ENCODE measurements at places on chromosomes 2 and 18. TPM values are rescaled to one million over a fixed set of nuclear protein-coding genes. Genes with fewer than 3 reads are reported as not detected.

Gene TDRD15
- not detected for total RNA-seq

Gene GKN2
- 1.6 TPM for total RNA-seq

Gene NEU4
- 0.35 TPM for total RNA-seq

Gene FABP1
- total RNA-seq: not detected

Gene FBXO36
- total RNA-seq: 1.4 TPM

Gene SLC23A3
- 1.7 TPM for total RNA-seq

Gene INHBB
- 0.07 TPM for total RNA-seq

Gene KLHL41
- total RNA-seq: not detected

Gene ACADL
- total RNA-seq: 0.32 TPM

DNA sequence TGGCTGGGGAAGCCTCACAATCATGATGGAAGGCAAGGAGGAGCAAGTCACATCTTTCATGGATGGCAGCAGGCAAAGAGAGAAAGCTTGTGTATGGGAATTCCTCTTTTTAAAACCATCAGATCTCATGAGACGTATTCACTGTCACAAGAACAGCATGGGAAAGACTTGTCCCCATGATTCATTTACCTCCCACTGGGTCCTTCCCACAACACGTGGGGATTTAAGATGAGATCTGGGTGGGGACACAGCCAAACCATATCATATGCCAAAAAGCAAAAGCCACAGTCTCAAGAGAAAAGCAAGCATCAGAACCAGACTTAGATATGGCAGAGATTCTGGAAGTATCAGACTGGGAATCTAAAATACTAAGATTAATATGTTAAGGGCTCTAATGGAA is 30.0 kb upstream of the SCRN3 start:
- no peak for DNase-seq

GRCh38 chr2:53220969-53221368 is 546.6 kb upstream of the CHAC2 start:
- DNase-seq: no peak

DNA sequence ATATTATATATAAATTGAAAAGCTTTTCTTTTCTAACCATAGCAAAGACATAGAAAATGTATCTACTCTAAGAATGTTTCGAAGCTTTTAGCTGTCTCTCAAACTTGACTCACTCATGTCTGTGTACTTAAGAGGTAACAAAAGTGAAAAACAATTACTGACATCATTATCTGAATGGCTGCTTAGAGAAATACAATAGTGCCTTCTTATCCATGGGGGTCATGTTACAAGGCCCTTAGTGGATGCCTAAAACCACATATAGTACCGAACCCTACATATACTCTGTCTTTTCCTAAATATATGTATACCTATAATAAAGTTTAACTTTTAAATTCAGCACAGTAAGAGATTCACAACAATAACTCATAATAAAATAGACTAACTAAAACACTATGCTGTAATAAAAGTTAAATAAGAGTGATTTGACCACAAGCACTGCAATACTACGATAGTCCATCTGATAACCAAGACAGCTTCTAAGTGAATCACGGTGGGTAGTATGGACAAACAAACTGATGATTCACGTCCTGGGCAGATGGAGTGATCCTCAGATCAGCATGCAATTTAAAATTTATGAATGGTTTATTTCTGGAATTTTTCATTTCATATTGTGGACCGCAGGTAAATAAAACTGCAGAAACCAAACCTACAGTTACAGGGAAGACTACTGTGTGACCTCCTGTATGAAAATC is 246.2 kb downstream of the XIRP2 start:
- peak; percentile 18 for DNase-seq

DNA sequence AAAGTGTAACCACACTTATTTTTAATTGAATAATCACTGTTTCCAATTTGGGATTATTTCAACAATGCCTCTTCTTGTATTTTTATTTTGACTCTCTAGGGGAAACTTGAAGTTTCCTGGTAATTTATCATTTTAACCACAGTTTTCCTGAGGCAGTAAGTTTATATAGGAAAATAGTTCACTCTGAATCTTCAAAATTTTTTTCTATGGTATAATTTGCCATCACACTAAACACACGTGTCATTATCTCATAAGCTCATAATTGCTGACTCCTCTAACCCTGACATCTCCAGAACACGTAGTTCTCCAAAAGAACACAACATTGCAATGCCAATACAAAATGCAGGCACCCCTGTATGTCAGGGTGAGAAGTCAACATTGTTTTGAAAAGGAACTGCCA is 102.2 kb upstream of the FZD7 start:
- DNase-seq: no peak

DNA sequence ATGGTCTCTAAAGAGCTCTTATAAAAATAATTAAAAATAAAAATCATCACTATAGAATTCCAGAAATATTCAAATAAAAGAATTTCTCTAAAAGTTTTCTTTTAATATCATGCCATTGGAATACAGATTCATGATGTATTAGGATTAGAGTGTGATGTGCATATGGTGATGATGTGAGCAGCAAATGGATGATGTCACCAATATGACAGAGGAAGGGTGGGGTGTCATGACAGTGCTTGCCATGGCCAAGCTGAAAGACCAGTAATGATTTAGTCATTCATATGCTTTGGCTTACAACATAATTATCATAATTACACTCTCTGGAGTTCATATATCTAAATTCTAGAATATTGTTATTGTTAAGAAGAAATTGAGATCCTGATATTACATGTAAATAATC is 27.4 kb upstream of the TTC32 start:
- no peak for DNase-seq

DNA sequence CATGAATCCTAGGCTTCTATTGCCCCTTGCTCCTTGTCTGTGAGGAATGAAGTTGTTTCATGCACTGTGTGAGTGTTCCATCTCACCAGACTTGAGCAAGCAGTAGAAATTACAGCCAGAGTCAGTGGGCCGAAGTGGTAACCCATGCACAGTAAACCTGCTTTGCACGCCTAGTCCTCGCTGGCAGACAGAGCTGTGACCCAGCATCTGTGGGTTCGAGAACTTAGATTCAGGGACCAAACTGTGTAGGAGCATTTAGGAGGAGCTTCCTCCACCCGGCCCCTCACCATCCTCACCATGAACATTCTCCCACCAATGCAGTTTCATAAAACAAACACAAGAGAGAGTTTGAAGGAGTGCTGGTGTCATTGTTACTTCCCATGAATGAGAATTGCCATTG is 21.6 kb upstream of the TEX51 start:
- DNase-seq: no peak

DNA sequence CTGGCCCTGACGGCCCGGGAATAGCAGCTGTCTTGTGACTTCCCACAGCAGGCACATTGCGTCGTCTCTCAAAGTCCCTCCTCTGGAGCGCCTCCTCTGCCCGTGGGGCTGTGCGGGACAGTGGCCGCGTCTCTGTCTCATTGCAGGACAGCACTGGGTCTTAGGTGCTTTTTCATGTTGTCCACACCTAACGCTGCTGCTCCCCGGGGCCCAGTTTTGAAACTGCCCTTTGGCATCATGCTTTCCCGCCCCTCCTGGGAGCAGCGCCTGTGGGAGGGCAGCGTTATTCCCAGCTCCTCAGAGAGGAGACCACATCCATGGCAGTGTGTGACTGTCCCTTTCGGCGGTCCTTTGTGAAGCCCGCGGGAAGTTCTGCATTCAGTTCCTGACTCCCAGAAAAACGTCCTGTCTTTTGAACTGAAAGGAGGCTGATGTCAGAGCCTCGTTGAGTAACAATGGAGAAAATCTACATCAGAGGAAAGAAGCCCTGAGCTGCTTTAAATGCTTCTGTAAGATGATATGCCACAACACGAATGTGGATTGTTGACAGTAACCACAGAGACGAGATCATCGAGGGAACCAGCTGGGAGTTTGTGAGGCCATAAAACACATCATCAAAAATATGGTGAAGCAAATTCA is 226.0 kb downstream of the FAM210A start:
- DNase-seq: no peak

DNA sequence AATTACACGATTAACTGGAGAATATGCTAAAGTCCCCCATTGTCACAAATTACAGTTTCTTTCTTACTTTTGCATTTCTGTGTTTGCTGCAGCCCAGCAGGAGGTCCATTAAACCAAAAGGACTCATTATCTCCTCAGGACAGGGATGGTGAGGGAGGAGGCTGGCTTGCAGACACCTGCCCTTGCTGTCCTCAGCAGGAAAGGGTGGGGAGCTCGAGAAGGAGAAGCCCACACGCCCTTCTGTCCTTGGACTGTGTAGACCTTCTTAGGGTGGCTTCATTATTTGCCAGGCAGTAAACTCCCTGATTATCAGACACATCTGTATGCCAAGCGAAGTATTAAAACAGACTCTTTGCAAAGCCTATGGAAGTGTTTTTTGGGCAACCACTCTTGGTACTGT is 196.0 kb downstream of the LDLRAD4 start:
- no peak for DNase-seq

DNA sequence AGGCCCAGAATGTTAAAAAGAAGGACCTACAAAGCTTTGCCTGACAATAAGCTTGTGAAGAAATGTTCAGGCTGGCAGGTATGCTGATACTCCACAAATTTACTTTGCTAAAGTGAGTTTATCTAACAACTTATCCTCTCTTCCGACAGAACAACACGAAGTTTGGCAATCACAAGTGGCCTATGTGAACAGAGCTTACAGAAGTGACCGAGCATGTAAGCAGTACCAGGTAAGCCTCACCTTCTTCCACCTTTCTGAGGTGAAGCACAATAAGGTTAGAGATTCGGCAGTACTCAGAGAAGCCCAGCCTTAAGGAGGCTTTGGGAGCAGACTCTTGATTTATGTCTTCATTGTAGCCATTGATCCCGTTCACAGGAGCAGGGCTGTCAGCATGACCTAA is 9.0 kb upstream of the LCT start:
- no peak for DNase-seq

DNA sequence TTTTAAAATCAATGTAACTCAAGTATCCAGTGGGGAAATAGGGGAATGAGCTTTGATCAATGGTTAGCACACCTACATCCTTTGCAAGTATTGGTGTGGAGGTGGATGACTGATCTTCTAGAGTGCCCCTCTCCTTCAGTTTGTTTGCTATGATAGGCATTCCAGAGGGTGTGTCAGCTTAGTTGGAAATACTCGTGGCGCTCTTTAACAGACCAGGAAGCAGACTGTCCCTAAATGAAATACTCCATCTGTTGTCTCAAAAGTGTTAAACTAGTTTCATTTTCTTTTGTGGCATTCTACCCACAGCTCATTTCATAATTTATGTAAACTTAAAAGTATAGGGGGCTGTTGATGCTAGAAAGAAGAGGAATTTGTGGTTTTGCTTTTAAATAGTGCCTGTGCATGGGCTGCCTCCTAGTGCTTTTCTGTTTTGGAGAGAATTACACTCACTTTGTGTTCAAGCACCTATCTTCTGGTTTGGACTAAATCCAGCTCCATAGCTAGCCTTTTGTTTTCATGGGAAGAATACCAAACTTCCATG is 66.2 kb downstream of the STAT1 start:
- DNase-seq: peak; percentile 23

DNA sequence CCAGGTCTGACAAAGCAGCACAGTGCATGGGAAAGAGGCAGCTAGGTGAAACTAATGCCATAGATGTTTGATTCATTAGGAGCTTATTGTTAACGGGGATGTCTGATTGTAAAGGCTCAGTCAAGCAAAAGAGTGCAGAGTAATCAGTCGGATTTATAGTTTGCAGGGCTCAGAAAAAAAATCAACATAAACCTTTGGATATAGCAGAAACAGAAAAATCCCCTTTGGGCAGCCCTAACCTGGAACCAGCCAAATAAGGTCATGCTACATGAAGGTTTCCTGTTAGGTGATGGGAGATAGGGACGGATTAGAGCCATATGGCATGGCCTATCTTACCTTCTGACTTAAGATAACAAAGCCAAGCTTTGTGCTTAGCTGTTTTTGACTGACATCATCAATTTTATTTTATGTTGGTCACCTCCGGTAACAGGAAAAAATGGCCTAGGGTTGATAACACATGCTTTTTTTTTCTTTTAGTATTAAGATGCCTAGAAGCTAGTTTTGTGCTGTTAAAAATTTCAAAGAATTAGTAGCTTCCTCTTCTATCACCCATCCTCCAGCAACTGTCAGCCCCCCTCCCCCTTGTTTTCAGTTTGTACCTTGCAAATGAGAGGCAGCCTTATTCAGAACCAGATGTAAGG is 60.7 kb upstream of the ZEB2 start:
- no peak for DNase-seq

- no peak for DNase-seq
These were observed 119.9 kb downstream of the ETAA1 start for GRCh38 chr2:67516899-67517530.

DNA sequence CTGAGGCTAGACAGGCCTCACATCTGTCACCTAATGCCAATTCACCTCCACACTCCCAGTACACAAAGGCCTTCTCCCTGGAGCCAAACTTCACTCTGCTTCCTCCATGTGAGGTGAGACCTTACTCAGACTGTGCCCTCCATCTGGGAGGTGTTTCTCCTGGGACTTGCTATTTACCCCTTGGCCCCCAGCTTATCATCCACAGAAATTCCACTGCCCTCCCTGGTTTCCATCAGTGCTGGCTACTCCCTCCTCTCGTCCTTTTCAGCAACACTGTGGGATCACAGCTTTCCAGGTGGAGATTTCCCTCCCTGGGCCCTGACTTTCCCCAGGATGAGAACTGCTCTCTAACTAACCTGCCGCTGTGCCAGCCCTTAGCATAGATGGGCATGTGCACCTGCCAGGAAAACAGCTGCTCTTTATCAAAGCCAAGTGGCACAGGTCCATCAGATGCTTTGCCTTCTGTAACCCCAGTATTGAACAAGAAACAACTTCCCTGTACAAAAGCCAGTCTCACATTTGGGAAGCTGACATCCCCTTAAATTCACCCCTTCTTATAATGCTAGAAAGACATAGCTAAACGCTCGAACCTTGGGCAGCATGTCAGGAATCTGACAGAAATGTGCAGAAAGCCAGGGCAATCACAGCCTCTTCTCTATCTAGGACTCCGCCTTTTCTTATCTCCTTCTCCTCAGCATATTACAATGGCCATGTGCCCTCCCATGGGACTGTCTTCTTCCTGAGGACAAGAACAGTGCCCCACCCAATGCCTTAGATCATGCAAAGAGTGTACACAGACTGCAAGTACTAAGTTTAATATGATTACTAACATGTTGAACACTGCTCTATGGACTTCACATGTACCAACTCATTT is 535.5 kb upstream of the ID2 start:
- DNase-seq: peak; percentile 59

- no peak for DNase-seq
These were observed 4.2 kb downstream of the UGT1A1 start for GRCh38 chr2:233764264-233764663.

DNA sequence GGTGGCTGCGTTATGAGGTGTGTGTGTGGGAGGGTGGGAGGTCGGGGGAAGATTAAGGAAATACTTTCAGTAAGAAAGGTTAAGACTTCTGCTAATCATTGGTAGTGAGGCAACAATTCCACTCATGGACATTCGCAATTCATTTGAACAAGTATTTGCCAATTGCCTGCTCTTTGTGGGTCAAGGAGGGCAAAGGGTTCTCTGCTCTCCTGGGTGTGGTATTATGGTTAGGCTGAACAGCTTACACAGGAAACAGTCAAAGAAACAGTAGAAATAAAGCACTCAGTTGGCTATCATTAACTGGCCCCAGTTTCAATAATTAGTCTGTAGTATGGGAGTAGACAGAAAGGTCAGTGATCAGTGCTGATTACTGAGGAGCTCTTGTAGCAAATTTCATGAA is 357.0 kb upstream of the FANCL start:
- DNase-seq: no peak

- no peak for DNase-seq
These were observed 3.2 kb downstream of the CRACDL start for GRCh38 chr2:98932778-98933343.

Measured in NCI-H460 (cell line).